ENCODE measurements at places on chromosomes 4 and X. TPM values are rescaled to one million over a fixed set of nuclear protein-coding genes. Genes with fewer than 3 reads are reported as not detected.

SH3TC1 gene
- total RNA-seq, result 9.2 TPM

MAOA gene
- 58.7 TPM for total RNA-seq

DNA sequence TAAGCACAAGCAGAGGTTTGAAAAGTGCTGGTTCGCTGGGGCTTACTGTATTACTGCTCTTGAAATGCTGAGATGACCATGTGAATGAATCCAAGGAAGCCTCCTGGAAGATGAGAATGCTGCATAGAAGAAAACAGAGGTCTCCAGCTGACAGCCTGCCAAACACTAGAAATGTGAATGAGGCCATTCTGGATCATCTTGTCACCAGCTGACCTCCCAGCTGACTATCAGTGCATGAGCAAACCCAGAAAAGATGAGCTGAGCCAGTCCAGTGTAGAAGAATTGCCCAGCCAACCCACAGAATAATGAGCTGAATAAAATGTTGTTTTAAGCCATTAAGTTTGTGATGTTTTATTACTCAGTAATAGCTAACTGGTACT lies 49.1 kb upstream of the DYNLT3 start:
- H3K4me3 ChIP-seq, result no peak overlapping the region
- H3K36me3 ChIP-seq, result no peaks in the 10 kb centered on the region
- no peaks in the 10 kb centered on the region for H3K27me3 ChIP-seq
- H3K27ac ChIP-seq, result no peak overlapping the region
- no peak for DNase-seq

DNA sequence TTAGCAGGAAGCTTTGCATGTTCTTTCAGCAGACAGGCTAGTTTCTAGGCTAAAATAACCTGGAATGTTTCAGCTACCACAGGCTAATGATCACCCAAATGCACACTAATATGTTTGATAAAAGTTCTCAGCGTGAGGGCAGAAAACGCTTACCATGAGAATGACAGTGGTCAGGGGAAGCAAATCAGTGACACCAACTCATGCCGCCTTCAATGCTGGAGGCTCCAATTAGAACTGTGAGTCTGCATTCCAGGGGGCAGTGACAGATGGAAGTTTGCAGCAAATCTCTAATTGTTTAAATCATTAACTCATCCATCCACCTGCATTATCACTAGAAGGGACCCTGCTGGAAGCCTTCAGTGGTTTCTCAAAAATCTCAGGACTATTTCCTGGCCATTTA lies 43.2 kb downstream of the ANOS1 start:
- H3K27me3 ChIP-seq, result no peaks in the 10 kb centered on the region
- H3K27ac ChIP-seq, result no peak overlapping the region
- no peaks in the 10 kb centered on the region for H3K36me3 ChIP-seq
- no peak overlapping the region for H3K4me3 ChIP-seq
- no peak for DNase-seq

DNA sequence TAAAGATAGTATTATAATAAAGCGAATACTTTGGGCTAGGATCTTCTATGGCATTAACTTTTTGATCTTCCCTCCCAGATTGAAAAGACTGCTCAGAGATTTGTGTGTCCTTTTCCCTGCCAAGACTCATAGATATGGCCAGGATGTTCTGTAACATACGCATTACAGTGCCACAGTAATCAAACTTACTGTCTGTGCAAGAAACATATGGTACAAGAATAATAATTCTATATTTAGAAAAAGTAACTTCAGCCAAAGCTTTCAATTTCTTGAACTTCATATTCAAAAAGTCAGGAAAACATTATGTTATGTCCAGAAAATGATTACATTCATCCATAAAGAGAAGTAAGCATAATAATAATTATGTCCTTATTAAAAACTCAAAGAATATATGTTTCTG lies 100.9 kb upstream of the GUCY1A1 start:
- no peaks in the 10 kb centered on the region for H3K27me3 ChIP-seq
- H3K4me1 ChIP-seq, result peaks cover 5% of the 10 kb centered on the region
- no peak overlapping the region for H3K4me3 ChIP-seq
- DNase-seq, result no peak
- no peaks in the 10 kb centered on the region for H3K36me3 ChIP-seq

SPANXA1 gene
- total RNA-seq, result not detected

- H3K4me1 ChIP-seq, result no peaks in the 10 kb centered on the region
- no peak overlapping the region for H3K4me3 ChIP-seq
- no peaks in the 10 kb centered on the region for H3K36me3 ChIP-seq
- H3K27ac ChIP-seq, result no peak overlapping the region
- no peaks in the 10 kb centered on the region for H3K27me3 ChIP-seq
Measured at GRCh38 chr4:116387937-116388474, 697.4 kb downstream of the TRAM1L1 start.

DNA sequence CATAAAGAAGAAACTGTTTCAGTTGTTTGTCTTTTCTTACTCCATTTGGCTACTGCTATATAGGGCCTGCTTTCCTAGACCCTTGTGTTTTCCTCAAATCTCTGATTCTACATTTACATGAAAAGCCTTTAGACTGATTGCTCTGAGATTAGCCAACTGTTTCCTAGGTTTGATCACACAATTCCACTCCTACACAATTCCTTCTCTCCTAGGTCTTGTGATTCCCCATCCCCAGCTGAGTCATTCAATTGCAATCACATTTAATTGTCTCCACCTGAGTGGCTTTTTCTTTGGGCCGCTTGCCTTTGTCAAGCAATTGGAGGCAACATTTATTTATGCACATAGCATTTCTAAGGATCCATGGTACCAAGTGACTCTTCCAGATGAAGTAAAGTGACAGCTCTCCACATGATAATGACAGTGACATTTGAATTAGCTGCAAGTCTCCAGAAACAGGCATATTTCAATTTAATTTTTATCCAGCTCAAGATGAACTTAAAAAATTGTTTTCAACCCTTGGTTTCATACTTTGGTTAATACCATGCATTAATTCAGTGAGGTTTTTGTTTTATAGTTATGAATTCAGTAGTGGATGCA lies 35.8 kb downstream of the ATXN3L start:
- no peak overlapping the region for H3K4me3 ChIP-seq
- no peak overlapping the region for H3K27ac ChIP-seq
- no peaks in the 10 kb centered on the region for H3K36me3 ChIP-seq

DNA sequence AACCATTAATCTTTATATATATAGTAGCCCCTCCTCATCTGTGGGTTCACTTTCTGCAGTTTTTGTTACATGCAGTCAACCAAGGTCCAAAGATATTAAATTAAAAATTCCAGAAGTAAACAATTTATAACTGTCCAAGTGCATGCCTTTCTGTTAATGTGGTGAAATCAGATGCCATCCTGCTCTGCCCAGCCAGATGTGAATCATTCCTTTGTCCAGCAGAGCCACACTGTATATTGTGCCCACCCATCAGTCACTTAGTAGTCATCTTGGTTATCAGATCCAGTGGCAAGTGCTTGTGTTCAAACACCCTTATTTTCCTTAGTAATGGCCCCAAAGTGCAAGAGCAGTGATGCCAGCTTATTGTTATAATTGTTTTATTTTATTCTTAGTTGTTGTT lies 17.2 kb upstream of the PRDM5 start:
- H3K4me3 ChIP-seq, result no peak overlapping the region
- no peaks in the 10 kb centered on the region for H3K36me3 ChIP-seq

DNA sequence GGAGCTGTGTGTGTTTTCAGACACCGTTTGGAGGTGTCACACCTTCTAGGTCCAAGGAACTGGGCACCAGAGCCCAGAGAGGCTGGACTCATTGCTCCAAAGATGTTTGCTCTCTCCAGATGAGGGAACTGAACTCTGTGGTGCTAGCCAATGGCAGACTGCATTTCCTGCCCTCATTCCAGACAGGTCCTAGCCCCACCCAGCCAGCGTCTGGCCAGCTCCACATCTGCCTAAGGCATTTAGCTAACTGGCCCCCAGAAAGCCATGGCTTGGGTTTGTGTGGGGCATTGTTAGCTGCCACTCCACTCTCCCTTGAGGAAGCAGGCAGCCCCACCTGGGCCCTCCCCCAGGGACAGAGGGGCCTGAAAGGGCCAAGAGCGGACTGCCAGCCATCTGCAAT lies 11.4 kb downstream of the FGD1 start:
- H3K27me3 ChIP-seq, result no peaks in the 10 kb centered on the region
- H3K36me3 ChIP-seq, result no peaks in the 10 kb centered on the region
- H3K4me1 ChIP-seq, result no peaks in the 10 kb centered on the region

ENAM gene
- 10.8 TPM for total RNA-seq

DNA sequence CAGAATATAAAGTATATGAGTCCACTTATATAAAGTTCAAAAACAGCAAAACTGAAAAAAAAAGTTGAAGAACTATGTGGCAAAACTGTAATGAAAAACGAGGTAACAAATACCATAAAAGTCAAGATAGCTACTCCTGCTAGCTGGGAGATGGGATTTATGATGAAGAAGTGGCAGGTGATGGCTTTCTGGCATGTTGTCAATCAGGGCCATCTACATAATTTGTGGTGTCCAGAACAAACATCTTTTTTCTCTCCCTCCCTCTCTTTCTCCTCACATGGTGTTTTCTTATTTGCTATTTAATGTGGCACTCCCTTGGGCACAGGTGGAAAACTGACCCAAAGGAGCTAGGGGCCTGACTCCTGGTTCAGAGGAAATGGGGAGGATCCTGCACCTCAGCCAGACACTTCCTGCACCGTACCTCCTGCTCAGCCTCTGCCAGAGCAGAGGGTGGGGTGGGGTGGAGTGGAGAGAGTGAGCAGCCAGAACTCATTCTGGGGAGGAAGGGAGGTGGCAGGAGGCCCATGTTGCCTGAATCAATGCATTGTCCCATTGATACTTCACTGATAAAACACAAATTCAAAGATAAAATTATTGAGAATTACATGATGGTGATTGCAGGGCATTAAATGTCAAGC lies 5.3 kb upstream of the SAP30 start:
- H3K4me3 ChIP-seq, result no peak overlapping the region
- H3K4me1 ChIP-seq, result peaks cover 3% of the 10 kb centered on the region
- H3K36me3 ChIP-seq, result no peaks in the 10 kb centered on the region
- no peak overlapping the region for H3K27ac ChIP-seq

GRCh38 chr4:85632981-85633380 lies 158.0 kb downstream of the ARHGAP24 start:
- no peaks in the 10 kb centered on the region for H3K27me3 ChIP-seq
- no peak overlapping the region for H3K4me3 ChIP-seq
- no peak for DNase-seq
- H3K36me3 ChIP-seq, result no peaks in the 10 kb centered on the region
- no peak overlapping the region for H3K27ac ChIP-seq
- no peaks in the 10 kb centered on the region for H3K4me1 ChIP-seq

DNA sequence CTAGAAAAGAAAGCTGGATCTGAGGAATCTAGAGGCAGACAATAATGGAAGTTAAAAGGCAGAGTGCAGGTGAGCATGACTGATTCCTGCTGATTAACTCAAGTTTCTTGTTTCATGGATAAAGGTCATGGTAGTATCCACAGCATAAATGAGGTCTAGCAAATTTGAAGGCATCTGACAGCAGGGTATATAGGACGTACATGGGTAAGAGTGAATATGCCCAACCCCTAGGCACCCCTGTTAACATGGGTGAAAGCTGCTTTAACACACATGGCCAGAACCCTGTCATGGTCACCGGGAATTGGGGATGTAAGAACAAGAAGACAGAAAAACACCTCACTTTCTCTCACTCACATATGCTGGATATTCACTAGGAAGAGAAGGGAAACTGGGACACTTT lies 25.0 kb downstream of the NLRP2B start:
- DNase-seq, result no peak
- H3K27ac ChIP-seq, result no peak overlapping the region
- H3K36me3 ChIP-seq, result no peaks in the 10 kb centered on the region
- no peaks in the 10 kb centered on the region for H3K4me1 ChIP-seq

DNA sequence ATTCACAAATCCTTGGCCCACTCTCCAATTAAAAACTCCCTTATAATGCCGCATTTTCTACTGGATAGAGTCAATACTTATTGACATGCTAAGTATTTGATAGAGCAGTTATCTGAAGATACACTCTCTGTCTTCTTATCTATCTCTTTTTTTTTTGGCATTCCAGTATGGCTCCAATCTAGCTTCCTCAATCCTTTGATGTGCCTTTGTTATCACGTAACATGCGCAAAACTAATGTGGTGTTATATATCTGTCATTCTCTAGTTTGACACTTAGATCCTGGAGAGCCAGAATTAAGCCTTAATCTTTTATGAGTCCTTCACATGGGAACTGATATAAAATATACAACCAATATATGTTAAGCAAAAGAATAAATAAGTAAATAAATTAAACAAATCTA lies 54.7 kb downstream of the VSIG4 start:
- H3K27ac ChIP-seq, result no peak overlapping the region
- DNase-seq, result no peak
- H3K27me3 ChIP-seq, result no peaks in the 10 kb centered on the region

DNA sequence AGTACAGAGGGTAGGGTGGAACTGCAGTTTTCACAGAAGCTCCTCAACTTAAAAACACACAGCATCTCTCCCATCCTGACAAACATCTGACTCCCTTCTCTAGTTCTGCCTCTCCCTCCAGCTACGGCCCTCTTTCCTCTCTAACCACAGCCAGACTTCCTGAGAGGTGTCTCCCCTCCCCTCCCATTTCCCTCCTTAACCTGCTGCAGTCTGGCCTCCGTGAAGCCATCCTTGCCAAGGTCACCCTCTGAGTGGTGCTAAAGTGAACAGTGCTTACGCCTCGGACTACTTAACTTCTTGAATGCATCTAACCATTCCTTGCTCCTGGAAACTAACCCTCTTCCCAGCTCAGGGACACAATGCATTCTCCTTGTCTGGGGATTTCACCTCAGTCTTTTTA lies 53.3 kb downstream of the RTL5 start:
- H3K36me3 ChIP-seq, result no peaks in the 10 kb centered on the region
- peaks cover 29% of the 10 kb centered on the region for H3K4me1 ChIP-seq
- no peak overlapping the region for H3K4me3 ChIP-seq
- H3K27ac ChIP-seq, result peak overlapping the region; percentile 19
- no peak for DNase-seq
- H3K27me3 ChIP-seq, result no peaks in the 10 kb centered on the region

BOD1L1 gene
- total RNA-seq, result 21.5 TPM

- H3K4me3 ChIP-seq, result no peak overlapping the region
- DNase-seq, result no peak
- peaks cover 45% of the 10 kb centered on the region for H3K4me1 ChIP-seq
- H3K27ac ChIP-seq, result peak overlapping the region; percentile 57
- H3K27me3 ChIP-seq, result no peaks in the 10 kb centered on the region
Measured at GRCh38 chr4:168715896-168716295, 219.0 kb downstream of the PALLD start.

GRCh38 chr4:39543034-39543433 lies 15.8 kb upstream of the UGDH start:
- H3K4me3 ChIP-seq, result no peak overlapping the region
- H3K4me1 ChIP-seq, result no peaks in the 10 kb centered on the region

- H3K27me3 ChIP-seq, result no peaks in the 10 kb centered on the region
- H3K4me1 ChIP-seq, result peaks cover 19% of the 10 kb centered on the region
- no peak overlapping the region for H3K27ac ChIP-seq
- H3K4me3 ChIP-seq, result no peak overlapping the region
Measured at GRCh38 chr4:7337196-7338058, 97.3 kb downstream of the PSAPL1 start.

- H3K36me3 ChIP-seq, result no peaks in the 10 kb centered on the region
- peak overlapping the region; percentile 99 for H3K27ac ChIP-seq
- peaks cover 13% of the 10 kb centered on the region for H3K4me1 ChIP-seq
Measured at GRCh38 chrX:44874420-44875184, 1.6 kb downstream of the KDM6A start.

NMU gene
- not detected for total RNA-seq

All from heart right ventricle (tissue), 16 donors.